Right atrium auricular region (tissue), 2 donors: ENCODE measurements at places on chromosomes 11 and 22. TPM values are rescaled to one million over a fixed set of nuclear protein-coding genes. Genes with fewer than 3 reads are reported as not detected.

RIC3 gene
- total RNA-seq, result 8.5 TPM

TRIM51 gene
- total RNA-seq, result not detected

PARVA gene
- total RNA-seq, result 55.9 TPM

OR8D4 gene
- not detected for total RNA-seq

C1QTNF4 gene
- total RNA-seq, result 0.86 TPM

P2RY2 gene
- total RNA-seq, result 9.5 TPM

DNAJB13 gene
- total RNA-seq, result not detected

RAB39A gene
- total RNA-seq, result 0.22 TPM

MED17 gene
- 16.4 TPM for total RNA-seq

DNA sequence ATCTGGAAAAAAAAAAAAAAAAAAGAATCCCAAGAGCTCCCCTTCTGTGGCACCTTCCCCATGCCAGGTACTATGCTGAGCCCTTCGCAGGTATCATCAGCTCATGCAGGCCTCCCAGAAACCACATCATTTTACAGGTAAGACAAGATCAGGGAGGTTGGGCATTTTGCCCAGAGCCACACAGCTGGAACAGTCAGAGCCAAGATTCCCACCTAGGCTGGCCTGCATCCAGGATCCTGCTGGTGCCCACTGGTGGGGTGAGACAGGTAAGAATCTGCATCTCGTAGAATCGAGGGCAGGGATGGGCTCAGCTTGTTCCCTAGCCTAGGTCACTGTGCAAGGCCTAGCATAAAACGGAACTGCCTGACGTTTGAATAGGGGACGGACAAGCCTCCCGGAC, 15.7 kb upstream of the MEN1 start:
- no peaks in the 10 kb centered on the region for H3K36me3 ChIP-seq
- H3K27me3 ChIP-seq, result no peaks in the 10 kb centered on the region
- no peak overlapping the region for H3K4me3 ChIP-seq
- H3K27ac ChIP-seq, result no peak overlapping the region

DNA sequence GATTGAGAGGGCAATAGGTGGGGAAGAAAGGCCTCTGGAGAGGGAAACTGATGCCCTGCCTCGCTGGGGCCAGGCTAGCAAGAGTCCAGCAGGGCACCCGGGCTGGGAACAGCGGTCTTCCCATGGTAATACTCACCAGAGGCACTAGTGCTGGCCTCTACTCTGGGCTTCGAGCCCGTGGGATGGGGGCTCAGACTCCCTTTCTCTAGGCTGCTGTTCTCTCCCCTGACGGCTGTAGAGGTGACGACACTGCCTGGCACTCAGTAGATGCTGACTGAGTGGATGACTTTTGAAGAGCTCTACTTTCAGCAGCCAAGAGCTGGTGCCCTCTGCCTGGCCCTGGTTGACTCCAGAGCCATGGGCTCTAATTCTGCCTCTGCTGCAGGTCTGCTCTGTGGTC, 818 bp upstream of the C1QTNF4 start:
- H3K4me3 ChIP-seq, result no peak overlapping the region
- H3K27ac ChIP-seq, result no peak overlapping the region
- H3K27me3 ChIP-seq, result peaks cover 14% of the 10 kb centered on the region
- no peak for DNase-seq
- no peaks in the 10 kb centered on the region for H3K36me3 ChIP-seq

- no peak for DNase-seq
- H3K27ac ChIP-seq, result no peak overlapping the region
- H3K27me3 ChIP-seq, result no peaks in the 10 kb centered on the region
- no peaks in the 10 kb centered on the region for H3K4me1 ChIP-seq
These were observed 1155.5 kb upstream of the TENM4 start for GRCh38 chr11:80596291-80596810.

DNA sequence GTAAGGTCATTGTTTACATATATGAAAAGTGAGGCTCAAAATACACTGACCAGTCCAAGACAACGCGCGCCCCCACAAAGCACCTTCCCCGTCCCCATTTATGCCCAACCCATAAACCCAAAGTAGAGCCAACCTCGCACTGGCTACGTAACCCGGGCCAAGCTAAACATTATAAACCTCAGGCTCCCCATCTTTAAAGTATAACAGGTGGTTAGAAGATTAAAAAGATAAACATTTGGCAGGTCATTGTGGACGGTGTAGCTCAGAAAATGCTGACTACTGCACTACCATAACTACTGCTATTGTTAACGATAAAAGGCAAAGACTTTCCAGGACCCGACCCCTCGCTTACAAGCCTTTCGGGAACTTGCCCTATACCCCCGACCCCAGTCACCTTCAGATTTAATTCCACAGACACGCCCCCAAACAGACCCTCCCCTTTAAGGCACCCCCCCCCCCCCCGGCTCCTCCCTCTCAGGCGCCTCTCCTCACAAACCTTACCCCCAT, 470 bp downstream of the NUMA1 start:
- H3K36me3 ChIP-seq, result no peaks in the 10 kb centered on the region
- H3K27me3 ChIP-seq, result no peaks in the 10 kb centered on the region
- DNase-seq, result no peak
- H3K4me3 ChIP-seq, result peak overlapping the region; percentile 76
- H3K27ac ChIP-seq, result peak overlapping the region; percentile 96
- no peaks in the 10 kb centered on the region for H3K4me1 ChIP-seq

DNA sequence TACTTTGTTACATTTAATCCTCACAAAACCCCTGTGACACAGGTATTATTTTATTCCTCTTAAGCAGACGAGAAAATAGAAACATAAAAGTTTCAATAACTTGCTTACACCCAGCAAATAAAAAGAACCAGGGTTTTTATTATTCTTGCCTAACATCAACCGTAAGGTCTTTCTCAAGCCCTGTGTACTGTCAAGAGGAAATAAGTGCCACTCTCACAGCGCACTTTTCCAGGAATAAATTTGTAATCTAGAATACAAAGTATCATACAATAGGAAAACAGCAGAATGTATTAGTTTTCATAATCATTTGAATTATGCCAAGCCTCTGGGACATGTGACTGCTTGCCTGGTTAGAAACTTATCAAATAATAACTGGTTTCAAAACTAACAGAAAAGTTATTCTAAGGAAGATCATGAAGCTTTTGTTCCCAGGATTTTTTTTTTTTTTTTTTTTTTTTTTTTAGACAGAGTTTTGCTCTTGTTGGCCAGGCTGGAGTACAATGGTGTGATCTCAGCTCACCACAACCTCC, 7.4 kb downstream of the CCDC34 start:
- no peaks in the 10 kb centered on the region for H3K36me3 ChIP-seq
- no peak overlapping the region for H3K4me3 ChIP-seq
- DNase-seq, result no peak
- H3K4me1 ChIP-seq, result no peaks in the 10 kb centered on the region
- no peaks in the 10 kb centered on the region for H3K27me3 ChIP-seq
- no peak overlapping the region for H3K27ac ChIP-seq

DNA sequence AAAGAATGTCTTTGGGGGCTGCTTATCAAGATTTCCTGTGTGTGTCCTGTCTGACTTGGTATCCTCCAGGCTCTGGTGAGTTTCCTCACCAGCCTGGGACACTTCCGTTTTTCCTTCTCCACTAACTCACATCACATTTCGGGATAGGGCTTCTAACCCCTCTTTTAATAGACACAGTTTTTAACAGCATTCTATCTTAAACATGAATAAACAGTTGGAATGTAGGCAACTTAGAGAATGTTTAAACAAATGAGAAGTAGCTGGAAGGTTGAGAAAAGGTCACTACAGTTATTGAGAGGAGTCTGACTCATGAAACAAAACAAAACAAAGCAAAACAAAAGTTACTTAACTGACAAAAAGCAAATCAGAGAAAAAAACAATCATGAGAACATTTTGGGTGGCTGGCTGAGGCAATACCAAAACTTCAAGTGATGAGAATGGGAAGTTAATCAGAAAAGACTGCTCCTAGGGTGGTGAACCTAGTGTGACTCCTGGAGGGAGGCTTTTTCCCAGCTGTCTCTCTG, 64.7 kb upstream of the CTSC start:
- no peak for DNase-seq
- H3K4me1 ChIP-seq, result no peaks in the 10 kb centered on the region
- H3K27me3 ChIP-seq, result no peaks in the 10 kb centered on the region
- H3K27ac ChIP-seq, result no peak overlapping the region
- no peak overlapping the region for H3K4me3 ChIP-seq

DNA sequence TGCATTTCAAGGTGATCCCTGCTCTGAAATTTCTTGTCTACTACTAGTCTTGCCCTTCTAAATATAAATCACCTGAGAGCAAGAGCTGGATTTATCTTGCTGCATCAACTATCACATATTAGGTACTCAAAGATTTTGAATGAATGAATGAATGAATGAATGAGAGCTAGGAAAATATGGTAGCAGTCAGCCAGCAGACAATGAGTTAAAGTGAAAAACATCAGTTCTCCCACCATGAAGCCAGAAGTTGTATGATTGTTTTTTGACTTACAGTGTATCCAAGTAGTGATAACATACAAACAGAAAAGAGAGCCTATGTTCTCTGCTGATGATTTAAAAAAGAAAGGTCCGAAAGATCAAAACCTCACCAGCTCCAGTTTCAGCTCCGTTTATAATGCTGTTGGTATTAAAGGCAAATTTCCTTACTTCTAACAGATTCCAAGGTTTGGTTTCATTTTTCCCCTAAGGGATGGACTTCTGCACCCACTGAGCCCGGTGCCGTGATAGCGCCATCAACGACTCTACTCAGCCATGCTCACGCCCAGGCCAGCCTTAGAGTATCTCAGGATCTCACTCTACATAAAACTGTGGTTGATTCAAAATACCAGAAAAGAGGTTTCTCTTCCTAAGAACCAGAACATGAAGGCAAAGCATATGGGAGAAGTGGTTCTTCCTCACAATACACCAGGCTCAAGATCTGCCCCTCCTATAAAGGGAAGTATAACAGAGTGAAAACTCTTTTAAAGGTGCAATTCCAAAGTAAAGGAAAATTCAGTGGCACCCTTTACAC, 92.0 kb downstream of the SGSM3 start:
- peak overlapping the region; percentile 28 for H3K4me3 ChIP-seq
- no peak overlapping the region for H3K27ac ChIP-seq
- no peaks in the 10 kb centered on the region for H3K36me3 ChIP-seq

DNA sequence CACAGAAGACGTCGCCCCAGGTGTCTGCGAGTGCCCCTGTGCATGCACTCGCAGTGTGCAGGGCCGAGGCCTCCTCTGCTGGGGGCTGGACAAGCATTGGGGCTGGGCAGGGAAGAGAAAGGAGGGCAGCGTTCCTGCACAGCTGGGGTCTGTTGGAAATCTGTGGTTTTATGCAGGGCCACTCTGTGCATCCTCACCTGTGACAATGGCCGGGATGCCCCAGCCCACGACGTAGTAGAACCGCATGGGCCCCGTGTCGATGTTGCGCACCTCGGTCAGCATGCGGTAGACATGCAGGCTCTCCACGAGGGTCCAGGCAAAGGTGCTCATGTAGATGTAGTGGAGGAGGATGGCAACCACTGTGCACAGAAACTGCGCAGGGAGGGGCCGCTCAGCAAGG, 37.2 kb downstream of the TRMU start:
- H3K27ac ChIP-seq, result no peak overlapping the region
- H3K4me1 ChIP-seq, result peaks cover 5% of the 10 kb centered on the region
- H3K4me3 ChIP-seq, result no peak overlapping the region
- H3K36me3 ChIP-seq, result no peaks in the 10 kb centered on the region

DNA sequence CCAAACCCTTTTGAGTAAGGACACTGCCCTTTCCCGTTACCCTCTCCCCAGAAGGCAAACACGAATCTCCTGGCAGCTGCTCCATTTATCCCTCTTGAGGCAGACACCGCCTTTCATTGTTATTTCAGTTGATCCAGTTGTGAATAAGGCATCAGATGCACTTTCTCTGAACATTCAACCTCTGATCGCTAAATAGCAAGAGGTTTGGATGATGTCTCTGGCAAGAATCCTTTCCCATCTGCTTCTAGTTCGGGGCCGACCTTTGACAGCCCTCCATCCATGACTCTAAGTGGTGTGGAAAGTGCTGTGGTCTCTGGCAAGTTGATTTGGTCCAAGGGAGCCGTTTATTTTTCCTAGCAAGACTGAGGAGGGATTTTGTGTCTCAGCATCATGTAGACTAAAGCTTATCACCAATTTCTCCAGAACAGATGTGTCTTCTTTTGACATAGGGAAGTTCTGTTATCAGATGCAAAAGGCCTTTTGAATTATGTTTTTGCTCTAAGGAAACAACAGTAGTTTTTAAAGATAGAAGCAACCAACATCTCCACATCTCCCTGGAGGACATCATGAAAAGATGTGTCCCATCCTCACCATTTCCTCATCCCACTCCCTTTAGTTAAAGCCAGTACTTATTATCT, 123.6 kb downstream of the CCDC34 start:
- no peak overlapping the region for H3K4me3 ChIP-seq
- H3K4me1 ChIP-seq, result no peaks in the 10 kb centered on the region
- H3K27me3 ChIP-seq, result no peaks in the 10 kb centered on the region
- no peaks in the 10 kb centered on the region for H3K36me3 ChIP-seq
- peak overlapping the region; percentile 9 for H3K27ac ChIP-seq
